ENCODE measurements at places on chromosomes 7 and 10. TPM values are rescaled to one million over a fixed set of nuclear protein-coding genes. Genes with fewer than 3 reads are reported as not detected.

Gene LIPK
- polyA plus RNA-seq, result not detected

Gene RAPGEF5
- polyA plus RNA-seq, result not detected

Gene NUDT13
- polyA plus RNA-seq, result 1.7 TPM

Gene SPDYE11
- polyA plus RNA-seq, result 0.14 TPM

Gene FOXL3
- not detected for polyA plus RNA-seq

Gene SYT15B
- not detected for polyA plus RNA-seq

Gene DYNC1I1
- not detected for polyA plus RNA-seq

Gene AS3MT
- polyA plus RNA-seq, result not detected

Gene DNAH11
- polyA plus RNA-seq, result not detected

Gene BAMBI
- polyA plus RNA-seq, result not detected

Gene HABP2
- not detected for polyA plus RNA-seq

Gene SYT15
- polyA plus RNA-seq, result 0.13 TPM

Gene PDGFA
- not detected for polyA plus RNA-seq

Gene PNLIPRP1
- polyA plus RNA-seq, result not detected

Gene CPN1
- polyA plus RNA-seq, result not detected

Gene CCL24
- polyA plus RNA-seq, result not detected
